ENCODE measurements at places on chromosomes 7 and 10.

- DNase-seq: no peak
Observed at GRCh38 chr7:11054033-11054432, 80.4 kb downstream of the PHF14 start.

GRCh38 chr10:44284198-44285084, 100.5 kb downstream of the CXCL12 start:
- no peak for DNase-seq

DNA sequence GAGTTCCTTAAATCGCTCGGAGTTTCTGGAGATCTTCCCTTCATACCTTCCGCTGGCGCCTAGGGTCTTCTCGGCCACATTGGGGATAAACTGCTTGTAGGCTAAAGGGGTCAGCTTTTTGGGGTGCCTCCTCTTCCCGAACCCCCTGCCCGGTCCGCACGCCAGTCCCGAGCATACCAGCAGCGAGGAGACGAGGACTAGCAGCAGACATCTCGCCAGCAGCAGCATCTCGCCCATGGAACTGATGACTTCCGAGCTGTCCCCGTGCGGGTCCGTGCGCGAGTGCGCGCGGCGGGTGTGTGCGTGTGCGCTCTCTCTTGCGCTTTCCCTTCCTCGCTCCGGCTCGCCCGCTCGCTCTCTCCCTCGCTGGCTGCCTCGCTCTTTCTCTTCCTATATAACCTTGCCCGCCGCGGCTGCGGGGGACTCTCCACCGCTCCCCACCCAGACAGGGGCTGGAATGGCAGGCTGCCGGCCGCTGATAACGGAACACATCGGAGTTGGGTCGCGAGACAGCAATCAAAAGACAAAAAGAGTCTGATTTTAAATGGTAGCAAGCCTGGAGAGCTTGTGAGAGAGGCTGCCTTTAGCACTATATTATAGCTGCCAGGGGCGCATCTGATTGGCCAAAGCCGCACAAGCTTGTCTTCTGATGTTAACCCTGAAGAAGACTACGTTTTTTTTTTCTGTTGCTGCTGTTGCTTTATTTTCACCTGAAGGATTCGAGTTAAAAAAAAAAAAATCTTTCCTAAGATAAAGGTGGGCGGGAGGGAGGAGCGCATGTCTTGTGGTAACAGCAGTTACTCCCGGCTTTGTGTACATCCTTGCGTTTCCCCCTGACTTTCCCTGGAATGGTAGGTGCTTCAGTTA, at the start of gene SHH:
Gene SHH, minus strand, starts transcription at position 569 of the 867 bp plus-strand sequence. Its CDS starts 341 bp downstream, at position 228.
- no peak for DNase-seq

- no peak for DNase-seq
Observed at GRCh38 chr7:35816514-35816913, 15.7 kb downstream of the SEPTIN7 start.

DNA sequence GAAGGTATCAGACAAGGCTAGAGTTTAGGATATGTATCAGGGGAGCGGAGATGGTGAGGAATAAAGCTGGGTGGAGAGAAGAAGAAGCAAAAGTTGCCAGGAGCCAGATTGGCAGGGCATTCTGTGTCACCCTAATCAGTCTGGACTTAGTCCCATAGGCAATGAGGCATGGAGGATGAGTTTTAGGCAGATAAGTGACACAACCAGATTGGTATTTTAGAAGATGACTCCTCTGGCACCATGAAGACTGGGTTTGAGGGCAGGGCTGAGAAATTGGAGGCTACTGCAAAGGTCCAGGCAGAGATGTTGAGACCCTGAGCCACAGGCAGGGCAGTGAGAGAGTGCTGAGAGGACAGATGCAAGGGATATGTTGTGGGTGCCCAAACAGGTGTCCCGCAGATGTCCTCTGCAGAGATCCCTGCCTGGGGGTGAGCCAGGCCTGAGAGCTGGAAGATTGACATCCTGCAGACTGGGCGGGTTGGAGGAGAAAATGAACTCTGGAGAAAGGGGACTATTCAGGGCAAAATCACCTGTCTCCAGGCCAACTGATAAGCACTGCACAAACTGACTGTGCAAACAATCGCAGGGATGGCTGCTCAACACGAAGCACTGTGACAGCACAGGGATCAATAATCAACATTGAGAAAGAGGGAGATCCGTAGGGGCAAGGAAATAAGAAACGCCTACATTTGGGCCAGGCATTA, 11.9 kb upstream of the HABP2 start:
- no peak for DNase-seq

- no peak for DNase-seq
Observed at GRCh38 chr10:132882069-132882951, 60.1 kb downstream of the CFAP46 start.

DNA sequence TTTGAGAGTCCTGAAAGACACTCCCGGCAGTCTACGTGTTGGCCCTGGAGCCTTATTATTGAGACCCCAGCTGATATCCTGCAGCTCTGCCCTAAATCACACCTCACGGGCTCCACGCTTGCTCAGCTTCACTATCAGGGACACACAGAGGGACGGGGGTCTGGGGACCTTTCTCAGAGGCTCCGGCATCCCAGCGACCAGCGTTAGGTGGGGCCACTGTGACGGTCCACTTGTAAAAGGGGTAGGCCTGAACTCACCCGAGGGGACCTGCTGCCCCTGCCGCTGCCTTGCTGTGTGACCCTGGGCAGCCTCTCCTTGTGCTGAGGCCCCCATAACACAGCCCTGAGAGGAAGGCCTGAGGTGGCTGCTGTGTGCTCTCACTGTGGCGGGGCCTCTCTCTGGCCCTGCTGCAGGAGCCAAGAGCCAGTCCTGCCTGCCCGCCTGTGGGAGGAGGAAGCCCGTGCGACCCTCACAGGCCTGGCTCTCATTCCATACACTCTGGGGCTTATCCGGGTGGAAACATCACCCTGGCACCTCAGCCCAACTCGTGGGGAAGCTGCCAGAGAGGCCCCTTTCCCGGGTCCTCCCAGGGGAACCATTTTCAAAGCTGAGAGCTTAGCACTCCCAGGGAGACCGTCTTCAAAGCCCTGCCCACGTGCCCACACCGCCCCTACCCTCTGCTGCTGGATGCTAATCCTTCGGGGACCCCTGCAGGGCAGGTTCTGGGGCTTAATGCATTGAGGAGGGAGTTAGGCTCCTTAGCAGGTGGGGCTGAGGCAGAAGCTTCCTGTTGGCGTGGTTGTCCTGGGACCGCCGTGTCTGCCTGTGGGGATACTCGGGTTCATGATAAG, 21.7 kb downstream of the AQP1 start:
- no peak for DNase-seq

- no peak for DNase-seq
Observed at GRCh38 chr10:9868499-9868898, 1149.2 kb upstream of the CELF2 start.

All from HL-60 (cell line).